Adipose tissue (tissue), 3 donors: ENCODE measurements at places on chromosomes 2 and 18. TPM values are rescaled to one million over a fixed set of nuclear protein-coding genes. Genes with fewer than 3 reads are reported as not detected.

TSPYL6 gene
- polyA plus RNA-seq: not detected

SNORC gene
- polyA plus RNA-seq: 0.34 TPM

DLX1 gene
- polyA plus RNA-seq: not detected

CFAP53 gene
- 0.64 TPM for polyA plus RNA-seq

KIF1A gene
- polyA plus RNA-seq: 0.11 TPM

MRPL44 gene
- polyA plus RNA-seq: 24.6 TPM

CMPK2 gene
- polyA plus RNA-seq: 3.5 TPM

SERPINB12 gene
- not detected for polyA plus RNA-seq

GPR35 gene
- polyA plus RNA-seq: 0.60 TPM

GYPC gene
- 44.1 TPM for polyA plus RNA-seq

IFT172 gene
- polyA plus RNA-seq: 11.3 TPM

SPEG gene
- 3.4 TPM for polyA plus RNA-seq

AGXT gene
- 0.34 TPM for polyA plus RNA-seq

DNAJC5G gene
- not detected for polyA plus RNA-seq

CABYR gene
- polyA plus RNA-seq: 0.90 TPM

ARMC9 gene
- 4.0 TPM for polyA plus RNA-seq

FSHR gene
- not detected for polyA plus RNA-seq

ELOA2 gene
- polyA plus RNA-seq: not detected

GPR45 gene
- polyA plus RNA-seq: not detected

FEZ2 gene
- polyA plus RNA-seq: 8.2 TPM

C2orf92 gene
- 3.7 TPM for polyA plus RNA-seq

HRH4 gene
- 0.11 TPM for polyA plus RNA-seq

STPG4 gene
- polyA plus RNA-seq: not detected

RTP5 gene
- polyA plus RNA-seq: not detected

NETO1 gene
- polyA plus RNA-seq: not detected

CCDC85A gene
- 0.76 TPM for polyA plus RNA-seq

CHST9 gene
- not detected for polyA plus RNA-seq

VWA3B gene
- not detected for polyA plus RNA-seq

TACR1 gene
- 1.2 TPM for polyA plus RNA-seq

MLPH gene
- polyA plus RNA-seq: 9.5 TPM

C2orf81 gene
- 0.43 TPM for polyA plus RNA-seq

WDR75 gene
- polyA plus RNA-seq: 16.6 TPM

SLC30A3 gene
- 0.22 TPM for polyA plus RNA-seq

DPP4 gene
- 1.5 TPM for polyA plus RNA-seq

AGBL5 gene
- 11.2 TPM for polyA plus RNA-seq
